ENCODE measurements at places on chromosomes 3 and 15.

GRCh38 chr3:85783291-85783690 is 824.5 kb downstream of the CADM2 start:
- no peak for DNase-seq

GRCh38 chr3:120416868-120417267 is 33.9 kb downstream of the FSTL1 start:
- DNase-seq: no peak

- no peak for DNase-seq
Measured at GRCh38 chr3:49476563-49476962, 6.5 kb downstream of the DAG1 start.

- no peak for DNase-seq
Measured at GRCh38 chr3:125651244-125651643, 55.9 kb upstream of the OSBPL11 start.

DNA sequence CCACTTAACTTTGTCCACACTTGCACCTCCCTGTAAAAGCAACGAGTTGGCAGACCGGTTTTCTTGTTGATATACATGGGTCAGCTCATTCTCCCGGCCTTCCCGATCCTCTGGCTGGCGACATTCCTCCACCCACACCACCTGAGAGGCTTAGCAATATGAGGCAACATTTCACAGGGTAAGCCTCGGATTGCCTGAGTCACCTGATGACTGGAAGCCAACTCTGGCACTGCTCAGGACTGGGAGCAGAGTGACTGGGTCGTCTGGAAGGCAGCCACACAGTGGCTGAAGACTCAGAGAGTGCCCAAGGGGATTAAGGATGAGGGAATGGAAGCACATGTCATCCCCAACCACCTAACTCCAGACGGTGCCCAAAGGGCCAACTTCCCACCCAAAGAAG is 9.8 kb downstream of the HOMER2 start:
- DNase-seq: no peak

DNA sequence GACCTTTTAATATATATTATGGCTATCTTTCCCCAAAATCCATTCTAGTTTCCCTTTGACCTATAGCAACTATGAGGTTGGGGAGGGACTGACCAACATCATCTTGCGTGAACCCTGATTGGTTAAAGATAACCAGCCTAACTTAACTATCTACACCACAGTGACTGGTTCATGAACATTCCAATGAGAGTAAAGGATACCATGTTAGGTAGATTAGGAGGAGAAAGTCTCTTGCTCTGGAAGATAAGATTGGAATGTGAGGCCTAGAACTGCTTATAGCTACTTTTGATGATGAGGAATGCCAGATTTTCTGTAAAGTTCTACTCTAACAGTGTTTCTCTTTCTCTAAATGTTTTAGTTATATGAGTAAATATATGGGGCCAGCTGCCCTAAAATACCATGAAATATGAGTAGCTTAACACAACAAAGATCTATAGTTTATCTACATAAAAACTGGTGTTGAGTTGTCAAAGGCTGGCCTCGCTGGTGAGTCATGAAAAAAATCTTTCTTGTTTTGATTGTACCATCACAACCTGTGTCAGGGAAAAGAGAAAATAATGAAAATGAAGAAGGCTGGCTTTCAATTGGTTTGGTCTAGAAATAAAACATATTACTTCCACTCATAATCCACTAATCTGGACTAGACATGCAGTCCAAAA is 481.4 kb downstream of the NSUN3 start:
- DNase-seq: no peak

GRCh38 chr15:99123713-99124451 is 19.0 kb downstream of the SYNM start:
- peak; percentile 75 for DNase-seq

- DNase-seq: no peak
Measured at GRCh38 chr3:188037195-188037718, 116.7 kb upstream of the LPP start.

GRCh38 chr15:49751751-49752150 is 130.9 kb downstream of the DTWD1 start:
- DNase-seq: no peak

DNA sequence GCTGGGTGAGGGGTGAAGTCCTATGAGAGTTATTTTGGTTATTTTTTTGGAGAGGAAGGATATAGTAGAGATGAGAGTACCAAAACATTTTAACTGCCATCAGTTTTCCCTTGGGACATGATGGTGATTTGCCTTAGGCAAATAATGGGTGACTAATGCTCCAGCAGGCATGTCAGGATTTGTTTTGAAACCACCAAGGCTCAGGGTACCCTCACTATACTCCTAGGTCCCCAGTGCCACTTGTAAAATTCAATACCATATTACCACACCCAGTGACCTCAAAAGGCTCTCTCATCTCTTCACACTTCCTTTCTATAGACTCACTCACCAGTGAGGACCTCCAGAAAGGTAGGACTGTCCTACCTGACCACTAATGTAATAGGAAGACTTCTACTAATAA is 83.6 kb downstream of the WDR72 start:
- no peak for DNase-seq

- DNase-seq: no peak
Measured at GRCh38 chr3:143686638-143687197, 161.6 kb downstream of the SLC9A9 start.

- DNase-seq: no peak
Measured at GRCh38 chr15:92661069-92661468, 5.5 kb upstream of the FAM174B start.

GRCh38 chr3:185823078-185824044 is 1.5 kb downstream of the IGF2BP2 start:
- DNase-seq: peak; percentile 72

DNA sequence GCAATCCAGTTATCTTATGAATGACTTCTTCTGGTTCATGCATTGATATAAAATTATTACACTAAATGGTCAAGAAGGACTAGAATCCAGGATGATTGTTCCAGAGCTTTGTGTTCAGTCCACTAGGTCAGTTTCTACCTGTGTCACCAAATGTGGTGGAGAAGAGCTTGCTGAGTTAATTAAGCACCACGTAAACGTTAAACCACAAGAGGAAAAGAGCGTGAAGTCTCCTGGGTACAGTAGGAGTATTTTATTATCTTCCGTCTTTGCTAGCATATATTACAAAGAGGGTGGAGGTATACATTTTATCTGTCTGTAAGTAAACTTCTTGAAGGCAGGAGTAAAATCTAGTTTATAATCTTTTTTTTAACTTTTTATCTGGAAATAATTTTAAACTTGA is 23.5 kb downstream of the CHP1 start:
- no peak for DNase-seq

DNA sequence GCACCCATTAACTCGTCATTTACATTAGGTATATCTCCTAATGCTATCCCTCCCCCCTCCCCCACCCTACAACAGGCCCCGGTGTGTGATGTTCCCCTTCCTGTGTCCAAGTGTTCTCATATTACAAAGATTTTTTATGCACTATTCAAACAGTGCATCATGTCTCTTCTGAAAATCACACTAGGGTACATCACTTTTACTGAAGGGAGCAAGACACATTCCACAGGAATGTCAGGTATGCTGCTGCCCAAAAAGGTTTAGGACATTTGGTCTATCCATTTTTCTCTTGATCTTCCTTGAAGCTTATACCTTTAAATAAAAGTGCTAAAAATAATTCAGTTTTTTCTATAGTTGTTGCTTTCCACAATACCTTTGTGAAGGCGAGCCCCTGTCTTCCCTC is 9.2 kb upstream of the EPHA3 start:
- no peak for DNase-seq

DNA sequence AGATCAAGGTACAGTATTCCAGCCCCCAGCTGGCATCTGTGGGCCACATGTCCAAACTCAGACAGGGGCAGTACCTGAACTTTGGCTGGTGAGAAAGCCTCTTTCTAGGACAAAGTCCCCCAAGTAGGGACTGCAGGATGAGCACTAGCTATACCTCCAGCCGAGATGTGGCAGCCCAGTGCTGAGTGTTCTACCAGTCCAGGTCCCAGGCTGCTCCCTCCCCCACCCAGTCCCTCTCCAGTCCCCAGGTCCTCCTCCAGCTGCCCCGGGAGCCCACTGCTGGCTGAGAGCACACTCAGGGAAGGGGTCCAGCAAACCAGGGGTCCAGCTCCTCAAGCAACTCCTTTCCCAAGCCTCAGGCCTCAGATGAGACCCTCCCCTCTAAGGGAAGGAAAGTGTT is 1.5 kb downstream of the SLC26A6 start:
- DNase-seq: no peak

DNA sequence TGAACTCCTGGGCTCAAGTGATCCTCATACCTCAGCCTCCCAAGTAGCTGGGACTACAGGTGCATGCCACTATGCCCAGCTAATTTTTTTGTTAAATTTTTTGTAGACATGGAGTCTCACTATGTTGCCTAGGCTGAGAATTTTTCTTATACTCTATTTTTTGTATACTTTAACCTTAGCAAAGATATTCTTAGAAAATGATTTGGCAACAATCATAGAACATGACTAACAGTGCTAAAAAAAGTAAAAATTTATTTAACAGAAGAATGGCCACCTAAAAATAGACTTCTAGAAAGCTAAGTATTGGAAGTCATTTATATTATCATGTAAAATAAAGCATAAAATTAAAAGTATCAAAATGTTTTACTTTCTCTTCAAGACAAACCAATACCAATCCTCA is 322.3 kb downstream of the PLCL2 start:
- no peak for DNase-seq

GRCh38 chr15:57411945-57412768 is 35.9 kb downstream of the CGNL1 start:
- DNase-seq: peak; percentile 50

GRCh38 chr3:11954312-11954934 is 49.8 kb upstream of the SYN2 start:
- DNase-seq: no peak

- no peak for DNase-seq
Measured at GRCh38 chr3:114216186-114216970, 21.0 kb downstream of the ZNF80 start.

GRCh38 chr15:80659375-80659774 is 35.7 kb upstream of the ABHD17C start:
- no peak for DNase-seq

DNA sequence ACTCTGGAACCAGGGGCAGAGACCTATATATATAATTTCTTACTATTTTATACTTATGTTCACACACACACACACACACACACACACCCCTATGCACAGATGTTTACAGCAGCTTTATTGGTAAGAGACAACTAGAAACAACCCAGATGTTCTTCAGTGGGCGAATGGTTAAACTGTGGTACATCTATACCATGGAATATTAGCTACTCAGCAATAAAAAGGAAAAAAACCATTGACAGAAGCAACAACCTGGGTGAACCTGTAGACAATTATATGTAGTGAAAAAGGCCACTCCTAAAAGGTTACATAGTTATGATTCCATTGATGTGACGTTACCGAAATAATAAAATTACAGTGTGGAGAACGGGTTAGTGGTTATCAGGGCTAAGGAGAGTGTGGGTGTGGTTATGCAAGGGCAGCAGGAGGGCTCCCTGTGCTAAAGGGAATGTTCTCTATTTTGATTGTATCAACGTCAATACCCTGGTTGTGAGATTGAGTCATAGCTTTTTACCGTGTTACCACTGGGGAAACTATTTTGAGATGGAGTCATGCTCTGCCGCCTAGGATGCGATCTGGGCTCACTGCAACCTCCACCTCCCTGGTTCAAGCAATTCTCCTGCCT is 85.5 kb downstream of the FLNB start:
- DNase-seq: no peak

DNA sequence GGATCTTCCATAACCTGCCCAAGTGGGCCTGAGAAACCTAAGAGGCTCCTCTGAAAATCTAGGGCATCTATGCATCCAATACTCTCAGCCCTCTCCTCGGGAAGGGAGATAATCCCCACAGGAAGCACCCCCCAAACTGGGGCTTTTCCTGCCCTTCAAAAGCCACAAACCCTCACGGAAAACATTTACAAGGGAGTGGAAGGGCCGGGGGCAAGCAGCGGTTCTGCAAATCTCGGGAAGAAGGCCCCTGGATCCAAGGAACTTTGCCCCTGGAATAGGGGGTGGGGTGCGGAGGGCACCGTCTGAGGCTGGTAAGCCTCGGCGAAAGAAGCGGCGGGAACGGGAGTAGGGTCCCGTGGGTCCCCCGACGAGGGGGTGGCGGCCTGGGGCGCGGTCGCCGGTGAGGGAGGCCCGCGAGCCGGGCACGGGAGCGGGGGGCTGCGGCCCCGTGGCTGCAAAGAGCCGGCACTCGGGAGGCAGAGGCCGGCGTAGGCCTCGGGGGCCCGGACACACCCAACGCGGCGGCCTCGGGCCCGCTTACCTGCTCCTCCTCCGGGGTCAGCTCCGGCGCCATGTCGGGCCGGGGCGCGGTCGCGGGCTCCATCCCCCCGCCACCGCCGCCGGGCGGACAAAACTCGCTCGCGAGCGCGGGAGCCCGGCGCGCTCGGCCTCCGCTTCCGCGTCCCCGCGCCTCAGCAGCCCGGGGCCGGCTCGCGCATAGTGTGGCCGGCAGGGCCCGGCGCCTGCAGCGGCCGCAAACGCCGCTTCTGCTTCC is 755 bp downstream of the PTPN9 start:
- DNase-seq: peak; percentile 72

DNA sequence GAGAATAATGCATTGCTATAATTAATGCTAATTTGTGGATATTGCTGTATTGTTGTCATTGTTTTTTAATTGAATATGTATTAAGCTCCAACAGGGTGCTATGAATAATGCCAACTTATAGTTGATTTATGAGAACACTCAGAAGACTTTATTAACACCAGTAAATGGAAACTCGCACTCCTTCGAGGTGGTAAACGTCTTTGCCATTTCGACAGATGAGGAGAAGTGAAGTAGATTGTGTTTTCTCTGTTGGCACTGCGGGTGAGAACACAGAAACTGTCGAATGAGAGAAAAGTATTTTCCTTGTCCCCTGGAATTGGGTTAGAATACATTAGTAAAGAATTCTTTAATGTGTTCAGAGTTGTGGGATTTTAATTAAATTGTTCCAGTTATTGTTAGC is 354.5 kb downstream of the LPP start:
- no peak for DNase-seq

DNA sequence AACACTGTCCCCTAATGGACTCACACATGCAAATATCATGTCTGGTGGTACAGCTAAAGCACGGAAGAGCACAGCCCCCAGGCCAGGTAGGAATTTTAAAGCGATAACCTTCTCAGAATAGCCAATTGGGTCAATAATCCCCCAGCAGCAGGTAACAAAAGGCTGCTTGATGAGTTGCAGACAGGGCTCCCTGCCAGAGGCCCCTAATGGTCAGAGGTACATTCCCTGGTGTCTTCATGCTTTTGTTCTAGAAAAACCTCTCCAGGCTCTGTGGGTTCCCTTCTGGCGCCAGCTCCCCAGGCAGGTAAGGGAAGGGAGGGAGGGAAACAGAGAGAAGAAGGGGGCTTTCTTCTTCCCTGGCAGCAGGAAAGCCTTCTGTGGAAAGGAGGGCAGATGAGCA is 43.4 kb upstream of the PRTG start:
- DNase-seq: no peak

- no peak for DNase-seq
Measured at GRCh38 chr3:19506171-19506570, 357.9 kb downstream of the KCNH8 start.

GRCh38 chr3:54358969-54359694 is 236.8 kb downstream of the CACNA2D3 start:
- DNase-seq: no peak

GRCh38 chr15:96807361-96807760 is 476.9 kb downstream of the NR2F2 start:
- no peak for DNase-seq

GRCh38 chr3:124469555-124469954 is 260.7 kb upstream of the UMPS start:
- no peak for DNase-seq
